ENCODE measurements at places on chromosomes 11 and 22.

DNA sequence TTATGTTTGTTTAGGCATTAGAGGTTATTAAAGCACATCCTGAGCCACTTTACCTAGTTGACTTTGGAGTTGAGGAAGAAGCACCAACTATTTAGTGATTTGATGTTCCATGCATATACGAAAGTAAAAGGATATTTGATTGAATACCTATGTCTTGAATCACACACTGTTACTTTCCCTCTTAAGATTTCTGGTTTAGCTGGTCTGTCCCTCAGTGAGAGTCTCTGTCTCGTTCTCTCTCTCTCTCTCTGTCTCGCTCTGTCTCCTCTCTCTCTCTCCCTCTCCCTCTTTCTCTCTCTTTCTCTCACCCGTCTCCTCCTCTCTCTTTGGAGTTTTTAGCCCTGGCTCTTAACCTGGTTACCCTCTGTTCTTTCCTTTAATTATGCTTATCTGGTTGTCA lies 11.0 kb downstream of the CTNND1 start:
- DNase-seq = no peak

GRCh38 chr22:19811211-19811621 lies 43.5 kb downstream of the GNB1L start:
- no peak for DNase-seq

DNA sequence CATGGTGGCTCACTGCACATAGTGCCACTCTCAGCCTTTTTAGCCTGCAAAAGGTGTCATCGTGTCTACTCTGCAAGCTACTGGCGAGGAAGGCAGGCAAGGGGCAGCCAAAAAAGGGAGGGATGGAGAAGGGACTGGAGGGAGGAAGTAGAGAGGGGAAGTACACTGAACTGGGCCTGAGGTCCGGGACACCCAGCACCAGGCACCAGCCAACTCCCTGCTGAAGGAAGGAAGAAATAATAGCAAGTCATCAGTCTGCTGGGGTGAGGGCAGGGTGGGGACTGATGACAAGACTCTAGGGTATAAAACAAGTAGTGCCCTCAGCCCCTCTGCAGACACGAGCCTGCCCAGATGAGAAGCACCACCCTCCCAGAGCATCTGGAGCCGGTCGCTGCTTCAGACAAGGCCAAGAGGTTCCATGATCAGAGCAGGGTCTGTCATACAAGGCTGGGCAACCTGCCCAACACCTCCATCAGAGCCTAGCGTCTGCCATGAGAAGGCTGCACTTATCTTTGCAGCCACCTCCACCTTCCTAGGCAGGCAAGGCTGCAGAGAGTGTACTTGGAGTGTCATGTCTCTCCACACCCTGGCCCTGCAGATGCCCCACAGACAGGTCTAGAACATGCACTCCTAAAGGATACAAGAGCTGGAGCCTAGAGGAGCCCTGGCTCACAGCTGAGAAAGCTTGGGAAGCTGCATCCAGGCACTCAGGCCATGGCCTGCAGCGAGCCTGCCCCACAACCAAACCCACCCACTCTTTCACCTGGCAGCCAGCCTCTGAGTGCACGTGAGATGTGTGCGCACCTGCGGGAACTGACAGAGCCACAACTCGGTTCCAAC lies 9.0 kb upstream of the COMT start:
- no peak for DNase-seq

GRCh38 chr22:38018938-38019827 lies 34.8 kb upstream of the SOX10 start:
- no peak for DNase-seq

DNA sequence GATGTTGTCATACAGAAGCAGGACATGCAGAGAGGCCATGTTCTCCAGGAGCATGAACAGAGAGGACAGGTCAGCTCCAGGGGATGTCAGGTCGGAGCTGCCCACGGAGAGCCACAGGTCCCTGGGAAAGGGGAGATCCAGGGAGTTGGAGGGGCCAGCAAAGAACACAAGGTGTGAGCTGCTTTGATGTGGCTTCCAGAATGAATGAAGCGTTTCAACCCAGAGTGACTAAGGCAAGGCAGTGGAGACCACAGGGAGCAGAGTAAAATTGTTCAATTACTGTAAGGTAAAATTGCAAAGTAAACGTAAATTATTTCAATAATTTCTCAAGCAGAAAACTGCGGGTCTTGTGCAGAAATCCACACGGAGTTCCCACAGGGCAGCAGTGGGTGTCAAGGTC lies 5.6 kb upstream of the SCGB2A1 start:
- no peak for DNase-seq

GRCh38 chr22:44383064-44383575 lies 70.4 kb upstream of the SHISAL1 start:
- no peak for DNase-seq

GRCh38 chr11:113091481-113091780 lies 130.2 kb downstream of the NCAM1 start:
- no peak for DNase-seq

- DNase-seq = no peak
Measured at GRCh38 chr11:94880216-94880615, 93.1 kb downstream of the CWC15 start.

DNA sequence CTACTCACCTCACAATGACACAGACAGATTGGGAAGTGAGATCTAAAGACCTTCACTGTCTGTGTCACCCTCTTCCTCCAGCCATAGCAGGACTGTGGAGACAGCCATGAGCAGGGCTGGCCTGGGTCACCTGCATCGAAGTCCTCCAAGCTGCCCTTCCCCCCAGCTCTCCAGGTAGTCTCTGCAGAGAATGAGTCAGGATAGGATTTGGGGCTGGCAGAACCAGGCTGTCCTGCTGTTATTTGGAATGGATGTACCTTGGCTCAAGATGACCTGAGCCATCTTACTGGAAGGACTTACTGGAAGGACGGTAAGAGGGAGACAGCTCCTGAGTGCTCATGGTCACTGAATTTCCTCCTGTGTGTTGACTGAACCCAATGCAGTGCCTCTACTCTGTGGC lies 29.2 kb downstream of the GGTLC2 start:
- DNase-seq = no peak

DNA sequence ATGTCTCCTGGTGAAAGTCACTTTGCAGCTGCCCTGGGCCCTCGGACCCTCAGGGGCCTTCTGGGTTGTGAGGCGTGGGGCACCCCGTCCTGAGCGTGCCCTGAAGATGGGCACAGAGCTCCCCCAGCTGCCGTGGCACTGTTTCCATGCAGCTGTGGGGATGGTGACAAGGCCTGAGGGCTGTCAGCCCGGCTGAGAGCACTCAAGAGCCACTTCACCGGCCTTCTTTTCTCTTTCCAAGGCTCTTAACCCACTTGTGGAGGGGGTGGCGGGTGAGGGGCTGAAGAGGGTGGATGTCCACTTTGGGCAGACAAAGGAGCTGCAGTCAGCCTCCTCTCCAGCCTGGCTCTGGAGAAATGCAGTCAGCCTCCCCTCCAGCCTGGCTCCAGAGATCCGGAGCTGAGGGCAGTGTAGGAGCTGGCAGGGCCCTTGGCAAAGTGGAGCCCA lies 239.5 kb downstream of the ST3GAL4 start:
- DNase-seq = no peak

GRCh38 chr22:37819105-37819433 lies 4.1 kb upstream of the GALR3 start:
- no peak for DNase-seq

DNA sequence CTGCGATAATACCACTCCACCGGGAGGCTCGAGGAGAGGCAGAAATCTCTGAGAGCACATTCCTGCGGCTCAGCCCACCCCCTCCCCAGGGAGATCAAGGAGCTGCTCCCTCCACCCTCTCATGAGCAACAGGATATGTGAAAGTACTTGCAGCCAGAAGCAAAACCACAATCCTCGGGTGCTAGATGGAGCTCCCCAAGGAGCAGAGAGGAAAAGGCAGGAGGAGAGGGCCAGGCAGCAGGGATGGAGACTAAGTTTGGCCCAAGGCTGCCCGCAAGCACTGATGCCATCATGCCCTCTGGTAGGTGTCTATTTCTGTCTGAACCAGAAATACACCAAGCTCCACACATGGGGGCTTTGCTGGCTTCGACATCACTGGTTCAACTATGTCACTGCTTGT lies 22.3 kb downstream of the VPS37C start:
- DNase-seq = no peak

DNA sequence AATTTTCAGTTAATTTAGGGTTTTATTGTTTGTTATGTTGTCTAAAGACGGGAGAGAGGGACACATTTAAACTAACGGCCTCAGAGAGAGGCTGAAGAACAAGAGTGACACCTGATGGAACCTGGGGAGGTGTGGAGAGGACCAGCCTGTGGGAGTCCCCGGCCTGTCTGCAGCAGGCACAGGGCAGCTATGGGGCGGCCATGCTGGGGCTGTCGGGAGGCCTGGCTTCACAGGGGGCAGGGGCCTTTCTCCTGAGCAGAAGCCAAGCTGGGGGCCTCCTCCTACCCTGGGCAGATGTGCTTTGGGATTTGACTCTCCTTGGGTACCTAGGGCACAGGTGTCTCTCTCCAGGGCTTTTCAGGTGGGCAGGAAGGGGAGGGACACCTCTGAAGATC lies 21.9 kb downstream of the RELT start:
- no peak for DNase-seq

- DNase-seq = no peak
Measured at GRCh38 chr22:38700270-38700788, 414 bp downstream of the JOSD1 start.

DNA sequence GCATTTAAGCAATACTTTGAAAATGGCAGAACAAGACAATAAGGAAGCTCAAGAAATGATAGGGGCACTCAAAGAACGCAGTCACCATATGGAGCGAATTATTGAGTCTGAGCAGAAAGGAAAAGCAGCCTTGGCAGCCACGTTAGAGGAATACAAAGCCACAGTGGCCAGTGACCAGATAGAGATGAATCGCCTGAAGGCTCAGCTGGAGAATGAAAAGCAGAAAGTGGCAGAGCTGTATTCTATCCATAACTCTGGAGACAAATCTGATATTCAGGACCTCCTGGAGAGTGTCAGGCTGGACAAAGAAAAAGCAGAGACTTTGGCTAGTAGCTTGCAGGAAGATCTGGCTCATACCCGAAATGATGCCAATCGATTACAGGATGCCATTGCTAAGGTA lies 51.9 kb downstream of the SPECC1L start:
- no peak for DNase-seq

DNA sequence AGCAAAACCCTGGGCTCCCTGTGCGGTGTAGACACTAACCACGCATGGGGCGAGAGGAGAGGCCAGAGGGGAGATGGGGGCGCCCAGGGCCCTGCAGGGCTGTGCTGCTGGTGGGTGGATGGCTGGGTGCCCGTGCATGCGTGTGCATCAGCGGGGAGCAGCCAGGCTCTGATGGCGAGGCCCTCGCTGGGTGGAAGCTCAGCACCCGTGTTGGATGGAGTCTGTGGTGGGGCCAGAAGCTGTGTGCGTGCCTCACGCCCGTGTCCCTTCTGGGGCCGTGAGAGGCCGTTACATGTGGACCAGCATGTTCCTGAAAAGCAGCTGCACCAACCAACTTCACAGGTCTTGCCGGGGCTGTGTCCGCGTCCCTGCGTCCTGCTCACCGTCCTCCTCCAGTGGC lies 33.4 kb downstream of the MUC6 start:
- no peak for DNase-seq

GRCh38 chr11:2777386-2777785 lies 77.6 kb upstream of the KCNQ1OT1 start:
- no peak for DNase-seq

- no peak for DNase-seq
Measured at GRCh38 chr22:22058633-22059290, 76.2 kb upstream of the TOP3B start.

DNA sequence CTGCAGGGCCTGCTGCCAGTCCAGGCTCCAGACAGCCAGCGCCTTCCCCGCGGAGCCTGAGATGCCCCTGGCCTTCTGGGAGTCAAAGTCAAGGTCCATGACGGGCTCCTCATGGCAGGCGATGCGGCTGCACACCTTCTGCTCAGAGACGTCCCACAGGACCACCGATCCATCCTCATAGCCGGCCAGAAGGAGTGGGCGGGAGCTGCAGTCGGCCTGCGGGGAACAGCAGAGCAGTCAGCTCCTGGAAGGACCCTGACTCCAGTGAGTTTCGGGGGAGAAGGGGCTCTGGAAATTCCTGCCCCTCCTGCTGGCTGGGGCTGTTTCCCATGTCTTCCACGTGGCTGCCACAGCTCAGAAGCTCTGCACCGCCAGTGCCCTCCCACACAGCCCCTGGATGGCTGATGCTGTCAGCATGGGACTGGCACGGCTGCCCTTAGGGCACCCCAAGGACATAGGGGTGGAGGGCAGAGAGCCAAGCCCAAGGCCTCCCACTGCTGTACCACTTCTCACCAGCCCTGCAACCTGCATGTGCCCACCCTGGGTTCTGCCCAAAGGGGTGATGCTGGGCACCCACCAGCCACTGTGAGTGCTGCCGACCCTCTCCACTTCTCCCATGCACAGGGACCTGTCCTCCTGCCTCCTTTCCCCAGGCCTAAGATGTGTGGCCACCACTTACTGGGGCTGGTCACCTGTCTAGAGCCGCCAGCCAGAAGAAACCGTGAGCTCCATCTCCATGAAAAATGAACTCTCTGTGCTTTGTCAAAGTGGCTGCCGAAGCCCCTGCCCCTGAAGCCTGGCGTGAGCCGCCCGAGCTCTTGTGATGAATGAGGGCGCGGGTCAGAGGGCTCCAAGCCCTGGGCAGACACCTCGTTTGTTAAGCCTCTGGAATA lies 41.7 kb downstream of the TBX1 start:
- DNase-seq = no peak

- DNase-seq = no peak
Measured at GRCh38 chr11:76997512-76997911, 36.7 kb upstream of the B3GNT6 start.

DNA sequence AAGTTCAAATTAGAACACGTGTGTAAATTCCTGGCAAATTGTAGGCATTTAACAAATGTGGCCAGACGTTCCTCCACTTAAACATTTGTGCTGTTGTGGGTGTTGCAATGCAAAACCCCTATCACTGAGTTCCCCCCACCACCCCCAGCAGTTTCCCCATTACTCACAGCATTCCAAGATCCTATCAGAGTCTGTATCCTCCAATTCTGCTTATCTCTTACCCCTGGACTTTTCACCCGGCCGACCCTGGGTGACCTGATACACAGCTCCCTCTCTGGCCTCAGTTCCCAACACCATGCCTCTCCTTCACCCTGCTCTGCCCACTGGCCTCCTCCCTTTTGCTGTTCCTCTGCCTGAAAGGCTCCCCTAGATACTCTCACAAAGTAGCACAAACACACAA lies 31.4 kb upstream of the AQP11 start:
- DNase-seq = no peak

- no peak for DNase-seq
Measured at GRCh38 chr11:122745111-122745510, 89.6 kb downstream of the UBASH3B start.

DNA sequence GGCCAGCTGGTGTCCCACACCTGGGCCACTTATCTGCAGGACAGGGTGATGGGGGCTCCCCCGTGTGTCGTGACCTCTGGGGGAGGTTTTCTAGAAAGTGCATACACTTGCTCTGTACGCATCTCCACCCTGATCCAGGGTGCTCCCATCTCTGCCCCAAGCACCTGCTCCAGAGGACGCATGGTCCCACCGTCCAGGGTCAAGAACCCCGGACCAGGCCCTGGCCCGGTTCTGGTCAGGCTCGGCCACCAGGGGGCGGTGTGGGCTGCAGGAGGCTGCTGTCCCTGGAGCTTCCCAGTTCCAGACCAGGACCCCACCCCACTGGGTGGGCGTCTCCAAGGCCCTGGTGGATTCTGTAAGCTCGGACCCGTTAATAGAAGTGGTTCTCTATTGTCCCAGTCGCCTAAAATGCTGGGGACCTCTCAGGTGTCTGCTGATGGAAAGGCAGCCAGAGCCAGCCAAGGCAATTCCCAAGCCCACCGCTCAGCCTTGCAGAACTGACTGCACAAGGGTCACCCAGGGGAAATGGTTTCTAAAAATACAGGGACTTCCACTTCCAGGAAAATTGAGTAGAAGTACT lies 34.7 kb upstream of the SEPTIN5 start:
- peak; percentile 35 for DNase-seq
